ENCODE measurements at places on chromosomes 3 and 15.
A peak's percentile ranks its signal among the peaks of the same experiment; 100 is the strongest.

GRCh38 chr3:128011140-128011539 is 41.1 kb upstream of the SEC61A1 start:
- DNase-seq = peak; percentile 18

GRCh38 chr15:80455668-80456442 is 51.7 kb downstream of the ARNT2 start:
- peak; percentile 47 for DNase-seq

DNA sequence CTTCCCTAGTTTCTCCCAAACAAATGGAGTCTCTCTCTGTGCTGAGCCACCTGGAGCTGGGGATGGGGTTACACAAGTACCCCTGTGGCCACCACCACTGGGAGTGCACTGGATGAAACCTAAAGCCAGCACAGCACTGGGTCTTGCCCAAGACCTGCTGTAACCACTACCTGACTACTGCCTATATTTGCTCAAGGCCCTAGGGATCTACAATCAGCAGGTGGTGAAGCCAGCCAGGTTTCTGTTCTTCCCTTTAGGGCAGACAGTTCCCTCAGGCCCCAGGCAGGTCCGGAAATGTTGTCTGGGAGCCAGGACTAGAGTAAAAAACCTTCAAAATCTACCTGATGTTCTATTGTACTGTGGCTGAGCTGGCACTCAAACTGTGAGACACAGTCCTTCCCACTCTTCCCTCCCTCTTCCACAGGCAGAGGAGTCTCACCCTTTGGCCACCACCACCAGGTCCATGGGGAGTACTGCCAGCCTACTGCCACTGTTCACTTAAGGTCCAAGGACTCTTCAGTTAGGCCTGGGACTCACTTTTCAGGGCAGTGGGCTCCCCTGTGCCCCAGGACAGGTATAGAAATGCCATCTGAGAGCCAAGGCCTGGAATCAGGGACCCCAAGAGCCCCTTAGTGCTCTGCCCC is 23.8 kb downstream of the C3orf20 start:
- no peak for DNase-seq

- no peak for DNase-seq
These were observed 414.4 kb upstream of the LRRC3B start for GRCh38 chr3:26208201-26208600.

- DNase-seq = no peak
These were observed 484 bp downstream of the CNTN4 start for GRCh38 chr3:2099028-2099671.

DNA sequence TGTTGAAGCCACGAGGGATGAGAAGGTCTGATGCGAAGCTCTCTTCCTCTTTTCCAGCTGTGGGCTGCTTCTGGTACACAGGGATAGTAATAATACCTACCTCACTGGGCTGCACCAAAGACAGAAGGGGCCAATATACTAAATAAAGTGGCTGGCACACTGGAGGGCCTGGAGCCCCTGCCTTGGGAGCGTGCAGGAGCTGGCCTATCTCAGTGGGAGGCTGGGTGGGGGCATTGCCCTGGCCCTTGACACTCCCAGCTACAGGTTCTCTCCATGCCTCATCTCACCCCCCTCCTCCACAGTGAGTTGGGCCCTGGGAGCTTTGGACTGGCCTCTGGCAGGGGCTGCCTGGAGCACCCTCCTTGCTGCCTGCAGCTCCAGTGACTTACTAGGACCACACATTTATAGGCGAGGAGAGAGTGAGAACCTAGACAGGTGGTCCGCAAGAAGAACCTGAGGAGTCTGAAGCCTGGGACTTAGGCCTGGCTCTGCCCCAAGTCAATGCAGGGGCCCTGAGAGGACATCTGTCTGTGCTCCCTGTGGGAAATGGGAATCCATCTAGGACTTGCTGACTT is 1.6 kb downstream of the NOX5 start:
- no peak for DNase-seq

- no peak for DNase-seq
These were observed 157.7 kb downstream of the SMAD6 start for GRCh38 chr15:66859688-66860253.

DNA sequence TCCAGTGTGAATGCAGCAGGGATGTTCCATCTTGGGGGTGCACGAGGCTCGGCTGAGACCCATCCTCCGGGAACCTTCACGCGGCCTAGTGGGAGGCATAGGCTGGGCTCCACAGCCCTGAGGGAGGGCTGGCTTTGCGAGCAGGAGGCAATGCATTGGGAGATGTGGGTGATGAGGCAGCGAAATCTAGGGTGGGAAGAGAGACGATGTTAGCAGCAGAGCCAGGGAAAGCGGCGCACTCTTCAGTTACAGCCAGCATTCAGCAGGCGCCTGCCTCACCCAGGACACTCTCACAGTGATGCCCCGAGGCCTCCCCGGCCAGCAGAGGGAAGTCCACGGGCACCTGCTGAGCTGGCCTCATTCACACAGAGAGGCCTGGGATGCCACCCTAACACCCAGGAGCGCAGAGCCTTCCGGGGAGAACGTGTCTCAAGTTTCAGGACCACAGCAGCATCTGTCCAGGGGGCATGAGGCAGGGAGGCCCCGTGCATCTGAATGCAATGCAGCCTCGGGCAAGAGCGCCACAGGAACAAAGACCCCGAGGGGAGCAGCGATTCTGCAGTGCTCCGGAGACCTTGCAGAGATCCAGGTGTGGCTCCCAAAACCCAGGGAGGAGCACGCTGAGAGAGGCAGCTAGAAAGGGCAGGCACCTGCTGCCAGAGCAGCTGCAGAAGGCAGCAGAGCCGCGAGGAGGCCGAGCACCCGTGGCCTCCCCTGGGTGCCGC is 102.4 kb downstream of the NUP210 start:
- DNase-seq = no peak

- no peak for DNase-seq
These were observed 193.9 kb upstream of the TPM1 start for GRCh38 chr15:62848632-62849050.

GRCh38 chr15:69060041-69060481 is 45.6 kb downstream of the NOX5 start:
- DNase-seq = no peak

- no peak for DNase-seq
These were observed 210.2 kb downstream of the ADAMTS17 start for GRCh38 chr15:100131321-100132224.

GRCh38 chr3:21847005-21847404 is 96.0 kb upstream of the ZNF385D start:
- no peak for DNase-seq

GRCh38 chr15:71390096-71390495 is 274.8 kb downstream of the THSD4 start:
- no peak for DNase-seq

DNA sequence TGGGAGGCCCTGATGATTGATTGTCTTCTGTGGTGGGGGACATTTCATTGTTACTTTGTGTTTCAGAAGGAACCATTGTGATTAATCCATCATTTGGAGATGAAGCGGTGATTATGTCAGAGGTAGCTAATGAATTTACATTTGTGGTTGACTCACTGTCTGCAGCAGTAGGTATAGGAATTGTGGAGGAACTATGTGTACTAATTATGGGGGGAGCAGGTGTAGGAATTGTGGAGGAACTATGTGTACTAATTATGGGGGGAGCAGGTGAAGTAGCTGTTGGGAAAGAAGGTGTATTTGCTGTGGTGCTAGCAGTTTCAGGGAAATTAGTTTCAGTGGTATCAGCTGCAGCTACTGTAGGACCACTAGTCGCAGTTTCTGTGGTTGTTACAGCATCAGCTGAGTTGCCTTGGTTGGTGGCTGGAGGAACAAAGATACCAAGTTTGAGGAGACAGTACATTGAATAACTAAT is 6.9 kb downstream of the MUC13 start:
- DNase-seq = no peak

DNA sequence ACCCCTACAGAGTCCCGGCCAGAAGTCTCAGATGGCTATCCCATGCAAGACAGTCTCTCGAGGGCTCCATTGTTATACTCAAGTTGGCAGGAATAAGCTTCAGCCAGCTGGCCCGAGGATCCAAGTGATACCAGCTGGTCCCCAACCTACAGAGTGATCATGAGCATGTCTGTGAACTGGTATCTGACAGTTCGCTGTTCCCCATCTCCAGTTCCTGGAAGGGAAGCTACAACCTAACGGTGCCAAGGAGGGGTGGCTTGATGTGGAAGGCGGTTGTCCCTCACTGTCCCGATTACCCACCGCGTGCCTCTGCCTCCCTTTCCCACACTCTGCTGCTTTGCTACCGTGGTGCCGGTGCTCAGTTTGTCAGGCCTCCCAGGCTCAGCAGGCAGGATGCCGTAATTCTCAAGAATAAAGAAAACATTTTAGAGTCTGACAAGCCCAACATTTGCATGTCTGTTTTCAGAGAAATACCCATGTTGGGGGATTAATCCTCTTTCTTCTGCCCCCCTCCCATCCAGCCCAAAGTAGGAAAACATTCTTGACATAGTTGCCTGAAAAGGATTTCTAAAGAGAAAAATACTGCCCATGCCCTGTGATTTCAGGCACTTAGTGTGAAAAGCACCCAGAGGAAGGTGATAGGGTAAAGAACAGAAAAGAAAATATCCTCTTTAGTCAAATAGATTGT is 49.4 kb upstream of the HES1 start:
- no peak for DNase-seq

DNA sequence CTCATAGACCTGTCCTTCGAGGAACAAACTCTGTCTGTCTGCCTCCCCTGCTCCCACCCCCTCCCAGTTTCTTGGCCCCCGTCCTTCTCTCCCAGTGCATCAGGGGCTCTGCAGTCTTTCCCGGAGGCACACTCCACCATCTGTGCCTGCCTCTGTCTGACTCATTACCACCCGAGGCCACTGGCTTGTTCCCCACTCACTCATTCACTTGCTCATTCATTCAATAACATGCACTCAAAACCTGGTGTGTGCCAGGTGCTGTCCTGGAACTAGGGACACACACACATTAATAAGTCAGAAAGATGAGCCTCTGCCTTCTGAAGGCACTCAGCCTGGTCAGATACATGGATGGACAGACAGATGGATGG is 12.4 kb downstream of the AMIGO3 start:
- no peak for DNase-seq

DNA sequence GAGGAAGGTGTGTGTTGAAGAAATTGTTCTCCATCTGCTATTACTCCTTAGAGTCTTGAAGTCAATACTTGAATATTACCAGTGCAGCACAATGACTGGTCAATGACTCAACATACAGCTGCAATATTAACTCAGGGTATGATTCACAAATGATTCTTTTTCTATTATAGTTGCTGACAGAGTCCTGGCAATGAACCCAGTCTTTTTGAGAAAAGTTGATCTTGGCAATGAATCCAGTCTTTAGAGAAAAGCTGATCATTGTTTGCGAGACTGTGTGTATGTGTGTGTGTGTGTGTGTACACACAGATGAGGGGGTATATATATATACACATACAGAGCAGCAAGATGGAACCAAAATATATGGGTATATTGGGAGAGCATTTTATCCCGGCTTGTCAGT is 315.1 kb downstream of the ZNF385D start:
- no peak for DNase-seq

DNA sequence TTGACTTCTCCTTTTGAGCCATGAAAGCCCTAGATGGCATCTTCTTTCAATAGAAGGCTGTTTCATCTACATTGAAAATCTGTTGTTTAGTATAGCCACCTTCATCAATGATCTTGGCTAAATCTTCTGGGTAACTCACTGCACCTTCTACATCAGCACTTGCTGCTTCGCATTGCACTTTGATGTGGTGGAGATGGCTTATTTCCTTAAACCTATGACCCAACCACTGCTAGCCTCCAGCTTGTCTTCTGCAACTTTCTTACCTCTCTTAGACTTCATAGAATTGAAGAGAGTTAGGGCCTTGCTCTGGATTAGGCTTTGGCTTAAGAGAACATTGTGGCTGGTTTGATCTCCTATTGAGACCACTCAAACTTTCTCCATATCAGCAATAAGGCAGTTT is 189.8 kb downstream of the PLCL2 start:
- peak; percentile 57 for DNase-seq

- DNase-seq = no peak
These were observed 1.8 kb downstream of the ATP13A4 start for GRCh38 chr3:193552923-193553322.

- no peak for DNase-seq
These were observed 378.7 kb upstream of the AZI2 start for GRCh38 chr3:28727307-28727706.

- DNase-seq = peak; percentile 70
These were observed at the start of gene PLCB2 for GRCh38 chr15:40307421-40308211. PLCB2 (minus strand) TSS chr15:40307935; CDS start chr15:40307672, 263 bp downstream.

DNA sequence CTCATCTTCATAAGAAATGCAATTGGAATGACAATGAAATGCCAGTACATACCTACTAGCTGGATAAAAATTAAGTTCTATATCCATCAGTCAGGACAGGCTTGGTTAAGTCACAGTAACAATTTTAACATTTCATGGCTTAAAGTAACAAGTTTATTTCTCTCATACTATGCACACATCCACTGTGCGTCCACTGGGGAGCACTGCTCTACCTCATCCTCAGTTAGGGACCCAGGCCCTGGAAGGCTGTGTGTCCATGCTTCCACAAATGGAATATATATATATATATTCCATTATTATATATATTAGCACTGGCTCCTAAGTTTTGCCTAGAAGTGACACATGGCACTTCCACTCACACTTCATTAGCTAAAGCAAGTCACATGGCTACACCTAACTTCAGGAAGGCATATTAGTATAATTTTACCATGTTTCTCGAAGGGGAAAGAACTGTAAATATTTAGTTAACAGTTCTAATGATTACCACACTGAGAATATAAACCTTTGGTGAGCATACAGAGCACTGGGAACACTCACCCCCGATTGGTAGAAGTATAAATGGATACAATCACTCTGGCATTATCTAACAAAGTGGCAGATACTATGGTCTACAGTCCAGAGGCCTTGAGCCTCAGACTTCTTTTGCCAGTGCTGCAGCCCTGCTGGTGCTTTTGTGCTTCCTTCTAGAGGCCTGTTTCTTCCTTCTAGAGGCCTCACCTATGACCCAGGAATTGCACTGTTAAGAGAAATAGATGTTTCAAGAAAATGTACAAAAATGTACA is 28.6 kb downstream of the AP3S2 start:
- DNase-seq = no peak

GRCh38 chr15:55872471-55872870 is 120.9 kb downstream of the NEDD4 start:
- DNase-seq = no peak

DNA sequence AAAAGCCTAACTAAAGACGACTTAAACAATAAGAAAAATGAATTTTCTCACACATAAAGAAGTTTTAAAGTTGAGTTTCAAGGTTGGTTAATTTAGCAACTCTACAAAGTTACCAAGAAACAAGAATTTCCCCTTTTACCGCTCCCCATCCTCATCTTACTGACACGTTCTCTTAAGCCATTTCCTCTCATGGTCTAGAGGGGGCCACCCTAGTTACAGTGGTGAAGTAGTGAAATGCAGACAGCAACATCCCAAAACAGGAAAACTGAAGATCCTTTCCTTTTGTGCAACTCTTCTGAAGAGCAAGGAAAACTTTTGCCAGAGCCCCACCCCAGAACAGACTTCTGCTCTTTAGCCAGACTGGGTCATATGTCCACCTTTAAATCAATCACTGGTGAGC is 17.3 kb upstream of the SOX14 start:
- no peak for DNase-seq
